IMR-90 (cell line): ENCODE measurements at places on chromosomes 11 and 22. TPM values are rescaled to one million over a fixed set of nuclear protein-coding genes. Genes with fewer than 3 reads are reported as not detected.

DNA sequence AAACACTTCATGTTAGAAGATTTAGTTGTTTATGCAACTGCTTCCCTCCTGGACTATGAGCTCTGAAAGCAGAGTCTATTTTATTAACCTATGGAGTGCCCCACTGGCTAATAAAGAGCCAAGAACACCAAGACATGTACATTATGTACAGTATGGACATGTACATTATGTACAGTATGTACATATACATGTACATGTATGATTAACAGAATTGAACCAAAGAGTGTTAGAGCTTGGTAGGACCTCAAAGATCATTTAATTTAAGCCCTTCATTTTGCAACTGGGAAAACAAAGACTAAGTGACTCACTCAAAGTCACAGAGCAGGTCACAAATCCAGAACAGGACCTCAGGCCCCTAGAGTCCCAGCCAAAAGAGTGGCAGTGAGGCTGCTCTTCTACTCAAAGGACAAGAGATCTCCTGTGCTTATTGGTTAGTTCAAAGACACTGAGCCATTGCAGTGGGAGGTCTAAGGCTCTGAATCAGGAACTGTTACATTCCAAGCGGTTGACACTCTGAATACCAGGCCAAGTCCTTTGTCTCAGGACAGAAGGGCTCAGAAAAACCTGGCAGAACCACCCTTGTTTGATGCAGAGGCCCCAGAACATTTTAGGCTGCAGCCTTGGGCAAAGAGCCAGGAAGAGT lies 103.8 kb downstream of the FAM168A start:
- peak; percentile 78 for DNase-seq

GRCh38 chr11:130123414-130124040 lies 36.1 kb upstream of the ST14 start:
- no peak for DNase-seq

- no peak for DNase-seq
Measured at GRCh38 chr22:47779474-47779873, 1017.0 kb downstream of the TBC1D22A start.

DNA sequence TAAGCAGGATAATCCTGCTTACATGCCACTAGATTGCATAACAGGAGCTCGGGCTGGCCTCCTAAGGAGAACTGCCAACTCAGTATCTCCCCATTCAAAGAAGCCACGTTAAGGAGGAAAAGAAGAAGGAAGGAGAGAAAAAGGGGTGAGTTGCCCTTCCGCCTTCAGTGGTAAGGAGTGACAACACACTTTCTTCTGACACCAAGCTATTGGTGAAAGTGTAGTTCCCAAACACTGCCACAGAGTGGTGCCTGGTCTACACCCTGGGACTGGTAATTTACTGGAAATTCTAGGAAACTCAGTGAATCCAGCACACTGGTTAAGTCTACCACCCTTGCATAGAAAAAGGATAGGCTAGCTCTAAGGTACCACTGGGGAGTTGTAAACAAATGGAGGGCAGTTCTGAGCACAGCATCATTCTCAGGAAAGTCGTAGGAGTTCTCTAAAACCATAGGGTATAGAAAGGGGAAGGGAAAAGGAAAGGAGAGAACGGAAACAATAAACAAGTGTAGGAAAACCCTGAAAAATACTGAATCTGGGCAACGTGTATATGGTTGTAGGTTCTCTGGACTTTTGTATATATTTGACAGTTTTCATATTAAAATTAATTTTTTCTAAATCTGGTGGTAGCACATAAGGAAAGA lies 58.2 kb downstream of the RRAS2 start:
- DNase-seq = peak; percentile 74

DNA sequence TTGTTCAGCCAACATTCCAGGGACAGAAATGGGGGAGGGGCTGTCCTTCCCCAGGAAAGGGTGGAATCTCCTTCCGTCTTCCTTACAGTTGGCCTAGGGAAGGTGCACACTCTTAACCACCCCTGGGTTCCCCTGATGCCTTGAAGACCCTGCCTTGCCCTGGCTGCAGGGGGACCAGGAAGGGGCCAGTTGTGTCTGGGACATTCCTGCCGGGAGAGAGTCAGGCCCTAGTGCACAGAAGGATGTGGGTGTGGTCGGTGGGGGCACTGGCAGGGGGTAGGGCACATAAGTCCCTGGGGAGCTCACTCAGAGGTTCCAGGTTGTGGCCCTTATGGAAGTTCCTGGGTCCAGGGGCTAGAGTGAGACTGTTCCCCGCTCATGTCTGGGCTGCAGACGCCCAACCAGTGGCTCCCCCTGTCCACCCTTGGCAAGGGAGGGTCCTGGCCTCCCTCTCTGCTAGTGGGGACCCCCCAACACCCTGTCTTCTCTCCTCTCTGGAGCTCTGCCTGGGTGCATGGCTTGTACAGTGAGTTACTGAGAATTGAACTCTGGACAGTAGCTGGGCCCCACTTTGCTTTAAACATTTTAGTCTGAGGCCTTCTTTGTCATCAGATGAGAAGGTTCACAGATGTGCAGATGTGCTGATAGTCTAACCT lies 2.0 kb upstream of the APOBEC3A start:
- DNase-seq = no peak

GRCh38 chr11:47109727-47110246 lies 66.9 kb downstream of the ARFGAP2 start:
- no peak for DNase-seq

DNA sequence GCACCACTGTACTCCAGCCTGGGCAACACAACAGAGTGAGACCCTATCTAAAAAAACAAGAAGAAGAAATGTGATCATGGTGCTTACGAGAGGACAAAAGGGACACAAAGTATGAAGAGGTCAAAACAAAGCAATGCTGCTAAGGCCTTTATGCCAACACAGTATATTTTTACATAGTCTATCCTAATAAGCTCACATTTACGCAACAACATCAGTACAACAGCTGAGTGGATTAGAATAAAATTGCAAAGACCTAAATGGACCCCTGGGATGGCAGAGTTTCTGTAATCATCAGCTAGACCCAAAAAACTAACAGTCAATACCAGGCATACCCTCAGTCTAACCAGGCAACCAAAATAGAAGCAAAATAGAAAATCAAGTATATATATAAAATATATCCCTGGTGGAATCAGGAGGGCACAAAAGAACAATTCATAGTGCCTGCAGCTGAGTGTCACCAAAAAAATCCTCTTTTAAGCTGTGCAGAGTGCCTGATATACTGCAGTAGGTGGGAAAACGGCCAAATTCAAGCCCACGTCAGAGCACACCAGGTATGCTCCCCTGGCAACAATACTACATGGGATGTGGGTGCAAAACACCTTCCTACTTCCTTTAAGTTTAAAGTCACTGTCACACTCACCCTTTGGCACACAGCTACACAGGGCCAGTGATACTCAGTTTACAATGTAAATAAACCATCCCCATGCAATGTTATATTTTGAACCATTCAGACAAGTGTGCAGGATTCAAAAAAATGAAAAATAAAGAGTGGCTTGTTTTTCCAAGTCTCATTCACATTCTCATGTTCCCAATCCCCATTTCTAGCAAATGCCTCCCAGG lies 57.8 kb downstream of the RBFOX2 start:
- DNase-seq = no peak

ANO5 gene
- not detected in 2 replicates for total RNA-seq

- no peak for DNase-seq
Measured at GRCh38 chr11:78179459-78180071, 8.9 kb downstream of the KCTD21 start.

GRCh38 chr11:125621995-125622394 lies 3.0 kb upstream of the CHEK1 start:
- peak; percentile 77 for DNase-seq

GRCh38 chr11:128708660-128709059 lies 14.8 kb downstream of the FLI1 start:
- no peak for DNase-seq

NELL1 gene
- total RNA-seq = not detected in 2 replicates

GRCh38 chr11:64032050-64032449 lies 3.7 kb upstream of the FLRT1 start:
- DNase-seq = peak; percentile 49

EXPH5 gene
- total RNA-seq = 0.56 and 0.72 TPM in 2 replicates

DNA sequence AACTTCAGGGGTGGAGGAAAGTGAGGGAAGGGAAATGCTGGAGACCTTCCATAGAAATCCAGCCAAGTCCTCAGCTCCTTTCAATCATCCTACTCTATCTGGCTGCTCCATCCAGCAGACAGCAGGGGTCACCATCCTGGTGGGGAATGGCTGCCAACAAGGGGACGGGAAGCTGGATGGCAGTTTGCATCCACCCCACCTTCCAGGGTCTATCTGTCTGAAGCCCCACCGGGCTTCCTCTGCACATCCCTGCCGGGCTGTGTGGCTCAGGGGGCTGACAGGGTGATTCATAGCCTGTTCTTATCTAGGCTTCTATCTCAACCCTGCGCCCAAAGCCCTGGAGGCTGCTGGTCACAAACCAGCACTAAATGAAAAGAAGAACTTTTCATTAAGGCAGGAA lies 1.1 kb downstream of the SYTL2 start:
- DNase-seq = no peak

DNA sequence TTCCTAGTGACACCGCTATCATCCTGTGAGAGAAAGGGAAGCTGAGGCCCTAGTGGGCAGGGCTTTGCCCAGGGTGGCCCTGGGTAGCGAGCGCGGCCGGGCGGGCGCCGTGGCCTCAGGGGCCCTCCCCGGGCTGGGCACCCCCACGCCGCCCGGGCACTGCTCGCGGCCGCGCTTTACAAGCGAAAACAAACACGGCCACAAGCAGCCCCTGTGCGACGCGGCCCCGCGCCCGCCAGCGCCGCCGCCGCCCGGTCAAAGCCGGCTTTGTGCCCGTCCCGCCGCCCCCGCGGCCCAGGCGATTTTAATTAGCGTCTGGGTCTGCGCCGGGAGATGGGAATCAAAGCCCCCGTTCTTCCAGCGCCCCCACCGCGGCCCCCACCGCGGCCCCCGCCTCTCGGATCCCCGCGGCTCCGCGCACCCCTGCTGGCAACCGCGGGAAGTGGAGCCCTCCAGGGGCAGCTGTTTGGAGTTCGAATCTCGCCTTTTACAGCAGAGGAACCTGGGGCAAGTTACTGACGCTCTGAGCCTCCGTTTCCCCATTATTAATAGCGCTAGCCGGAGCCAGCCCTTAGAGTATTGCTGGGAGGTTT lies 47.9 kb downstream of the CHRDL2 start:
- DNase-seq = no peak

DNA sequence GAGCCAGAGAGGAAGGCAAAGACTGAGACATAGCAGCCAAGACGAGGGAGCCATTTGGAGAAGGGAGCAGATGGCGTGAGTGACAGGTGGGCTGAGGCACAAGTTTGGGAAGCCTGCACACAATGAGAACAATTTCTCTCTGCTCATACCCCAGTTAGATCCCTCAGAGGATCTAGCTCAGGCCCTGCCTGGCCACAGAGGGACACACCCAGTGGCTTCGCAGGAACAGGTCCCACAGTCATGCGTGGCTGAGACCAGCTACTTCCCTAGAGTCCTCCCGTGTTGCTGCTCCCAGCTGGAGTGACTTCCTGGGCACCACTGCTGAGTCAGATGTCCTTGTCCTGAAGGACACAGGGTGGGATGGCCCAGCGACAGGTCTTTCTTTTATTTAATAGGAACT lies 33.4 kb upstream of the LYVE1 start:
- DNase-seq = no peak

TSGA10IP gene
- under 0.01 TPM in 1 of 2 replicates, not detected in the other for total RNA-seq

PANX3 gene
- not detected in 2 replicates for total RNA-seq

XBP1 gene
- total RNA-seq = 195 and 223 TPM in 2 replicates

- no peak for DNase-seq
Measured at GRCh38 chr11:116703421-116703820, 69.4 kb downstream of the BUD13 start.

DNA sequence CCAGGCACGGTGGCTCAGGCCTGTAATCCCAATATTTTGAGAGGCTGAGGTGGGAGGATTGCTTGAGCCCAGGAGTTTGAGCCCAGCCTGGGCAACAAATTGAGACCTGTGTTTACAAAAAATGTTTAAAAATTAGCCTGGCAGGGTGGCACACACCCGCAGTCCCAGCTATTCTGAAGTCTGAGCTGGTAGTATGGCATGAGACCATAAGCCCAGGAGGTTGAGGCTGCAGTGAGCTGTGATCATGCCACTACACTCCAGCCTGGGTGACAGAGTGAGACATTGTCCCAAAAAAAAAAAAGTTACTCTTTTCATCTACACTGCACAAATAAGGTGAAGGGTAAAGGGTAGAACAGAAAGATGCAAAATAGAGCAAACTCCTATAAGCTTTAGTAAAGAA lies 22.3 kb upstream of the PPP2R1B start:
- DNase-seq = no peak

DNA sequence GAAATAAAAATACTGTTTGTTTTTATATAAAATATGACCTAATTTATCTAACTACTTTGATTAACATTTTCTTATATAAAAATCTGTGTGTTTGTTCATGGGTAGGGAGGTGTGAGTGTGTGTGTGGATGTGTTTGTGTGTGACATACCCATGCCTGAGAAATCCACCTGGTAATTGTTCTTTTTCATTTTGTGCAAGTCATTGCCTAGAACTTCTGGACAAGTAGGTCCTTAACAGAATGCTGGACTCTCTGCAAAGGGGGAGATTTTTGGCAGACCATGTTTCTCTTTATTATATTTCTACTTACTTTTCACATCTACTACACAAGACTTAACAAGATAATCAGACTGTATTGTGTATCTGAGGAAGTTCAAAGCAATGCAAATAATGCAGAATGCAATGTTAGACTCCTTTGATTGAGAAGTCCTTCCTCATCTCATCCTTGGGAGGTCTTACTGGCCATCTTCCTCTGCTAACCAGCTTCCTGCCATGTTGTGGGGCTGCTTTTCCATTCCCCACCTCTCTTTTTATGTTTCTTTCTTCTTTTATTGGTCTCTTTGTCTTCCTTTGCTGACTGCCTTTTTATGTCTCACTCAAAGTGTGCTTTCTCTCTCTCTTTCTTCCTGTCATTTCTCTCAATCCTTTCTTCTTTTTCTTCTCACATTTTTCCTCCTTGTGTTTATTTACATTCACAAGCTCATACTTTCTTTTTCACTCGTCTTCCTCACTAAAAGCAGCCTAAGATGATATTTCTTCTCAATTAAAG lies 1017.0 kb upstream of the CNTN5 start:
- no peak for DNase-seq

GSTP1 gene
- 947 and 1,000 TPM in 2 replicates for total RNA-seq

DNA sequence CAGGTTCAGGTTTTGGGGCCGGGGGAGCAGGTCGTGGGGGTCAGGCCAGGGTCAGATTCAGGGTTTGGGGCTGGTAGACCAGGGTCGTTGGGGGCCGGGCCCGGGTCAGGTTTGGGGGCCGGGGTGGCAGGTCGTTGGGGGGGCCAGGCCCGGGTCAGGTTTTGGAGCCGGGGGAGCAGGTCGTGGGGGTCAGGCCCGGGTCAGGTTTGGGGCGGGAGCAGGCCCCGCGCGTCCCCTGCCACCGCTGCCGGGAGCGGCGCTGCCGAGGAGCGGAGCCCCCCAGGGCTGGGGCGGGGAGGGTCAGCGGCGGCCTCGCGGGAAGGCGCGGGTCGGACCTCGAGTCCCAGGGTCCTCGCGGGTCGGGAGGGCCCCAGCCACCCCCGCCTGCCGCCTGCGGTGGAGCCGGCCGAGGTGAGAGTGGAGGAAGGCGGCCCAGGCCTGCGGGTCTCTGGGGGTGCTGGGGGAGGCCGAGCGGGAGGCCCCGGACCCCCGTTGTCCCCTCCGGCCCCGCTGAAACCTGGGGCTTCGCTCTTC lies 535 bp downstream of the TRABD start:
- DNase-seq = no peak

- peak; percentile 8 for DNase-seq
Measured at GRCh38 chr11:104275992-104276391, 112.0 kb upstream of the PDGFD start.
